GM12878 (cell line): ENCODE measurements at places on chromosomes 12 and 14.

DNA sequence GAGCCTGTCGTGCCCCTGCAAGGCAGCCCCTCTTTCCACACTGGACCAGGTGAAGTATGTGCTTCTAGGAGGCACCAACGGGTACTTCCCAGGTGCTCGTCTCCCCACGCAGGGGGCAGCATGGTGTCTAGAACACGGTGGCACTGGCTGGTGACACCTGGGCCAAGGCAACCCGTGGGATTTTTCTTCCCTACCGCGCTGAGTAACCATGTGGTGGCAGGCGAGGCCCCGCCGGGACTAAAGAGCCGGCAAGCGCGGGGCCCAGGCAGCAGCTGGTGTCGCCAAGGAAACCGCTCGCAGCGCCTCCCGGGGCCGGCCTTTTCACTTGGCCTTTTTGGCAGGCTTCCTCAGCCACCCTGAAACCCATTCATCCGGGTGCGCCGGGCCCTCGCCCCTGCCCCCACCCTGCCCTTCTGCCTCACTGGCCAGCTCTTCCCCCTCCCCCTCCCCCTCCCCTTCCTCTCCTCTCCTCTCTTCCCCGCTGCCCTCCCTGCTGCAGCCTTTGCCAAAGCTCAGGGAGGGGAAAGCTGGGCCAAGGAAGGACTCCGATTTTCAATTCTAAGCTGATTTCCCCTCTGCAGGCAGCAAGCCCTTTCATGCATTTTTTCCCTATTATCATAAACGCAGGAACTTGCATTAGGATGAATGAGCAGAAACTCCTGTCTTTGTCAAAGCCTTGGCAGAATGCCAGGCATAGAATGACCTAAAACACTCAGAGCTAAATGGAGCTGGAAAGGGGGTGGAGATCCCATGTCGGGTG lies 81.2 kb downstream of the IRF2BPL start:
- peak; percentile 67 for DNase-seq

DNA sequence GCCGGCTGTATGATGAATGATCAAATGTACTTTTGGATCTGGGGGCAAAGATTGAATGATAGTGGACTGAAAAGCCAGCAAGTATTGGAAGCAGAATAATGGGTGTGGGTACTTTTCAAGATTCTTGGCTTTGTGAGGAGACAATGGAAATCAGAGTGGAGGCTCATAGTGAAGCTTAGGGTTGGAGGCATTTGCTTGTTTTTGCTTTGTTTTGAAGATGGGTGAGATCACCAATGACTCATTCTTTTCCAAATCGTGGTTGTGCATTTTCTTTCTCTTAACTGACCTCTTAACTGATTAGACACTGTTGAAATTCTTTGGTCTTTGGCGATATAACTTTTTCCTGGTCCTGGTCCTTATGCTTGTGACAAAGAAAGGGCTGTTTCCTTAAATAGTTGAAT lies 54.4 kb downstream of the PELI2 start:
- no peak for DNase-seq

DNA sequence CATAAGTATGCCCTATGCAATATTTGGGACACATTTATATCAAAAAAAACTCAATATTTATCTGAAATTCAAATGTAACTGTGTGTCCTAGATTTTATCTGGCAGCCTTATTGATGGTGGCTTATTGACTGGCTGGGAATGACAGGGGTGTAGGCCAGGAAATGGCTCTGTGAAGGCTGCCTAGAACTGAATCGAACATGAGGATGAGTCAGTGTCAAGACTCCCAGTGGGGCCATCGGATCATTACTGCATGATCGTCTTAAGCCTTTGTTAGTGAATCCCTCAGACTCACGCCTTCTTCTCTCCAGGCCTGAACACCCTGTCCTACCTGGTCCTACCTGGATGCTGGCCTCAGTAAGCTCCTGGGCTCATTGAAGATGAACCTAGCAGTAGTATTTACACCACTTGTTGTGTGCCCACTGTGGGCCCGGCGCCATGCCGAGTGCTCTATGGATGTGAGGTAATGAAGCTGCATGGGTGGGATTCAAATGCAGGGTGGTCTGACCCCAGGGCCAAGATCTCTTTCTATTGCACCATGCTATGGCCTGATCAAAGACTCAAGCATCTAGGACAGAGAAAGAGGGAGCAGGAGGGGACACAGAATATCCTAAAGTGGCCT lies 21.0 kb upstream of the FAIM2 start:
- no peak for DNase-seq

GRCh38 chr12:123075087-123075645 lies 75.7 kb downstream of the PITPNM2 start:
- DNase-seq = no peak

DNA sequence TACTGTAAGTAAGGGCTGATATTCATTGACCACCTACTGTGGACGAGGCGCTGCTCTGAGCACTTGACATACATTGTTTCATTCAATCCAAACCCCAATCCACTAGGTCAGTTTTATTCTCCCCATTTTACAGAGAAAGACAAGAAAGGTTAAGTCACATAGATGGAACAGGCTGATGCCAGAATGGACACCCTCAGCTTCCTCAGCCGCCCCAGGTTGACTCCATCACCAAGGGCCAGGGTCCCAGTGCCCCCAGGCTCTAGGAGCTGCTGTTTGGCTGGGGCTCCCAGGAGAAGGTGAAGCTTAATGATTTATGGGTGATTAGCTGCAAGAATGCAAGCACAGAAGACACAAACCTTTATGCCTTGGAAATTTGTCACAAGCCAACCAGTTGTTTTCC lies 671 bp upstream of the AQP2 start:
- no peak for DNase-seq

DNA sequence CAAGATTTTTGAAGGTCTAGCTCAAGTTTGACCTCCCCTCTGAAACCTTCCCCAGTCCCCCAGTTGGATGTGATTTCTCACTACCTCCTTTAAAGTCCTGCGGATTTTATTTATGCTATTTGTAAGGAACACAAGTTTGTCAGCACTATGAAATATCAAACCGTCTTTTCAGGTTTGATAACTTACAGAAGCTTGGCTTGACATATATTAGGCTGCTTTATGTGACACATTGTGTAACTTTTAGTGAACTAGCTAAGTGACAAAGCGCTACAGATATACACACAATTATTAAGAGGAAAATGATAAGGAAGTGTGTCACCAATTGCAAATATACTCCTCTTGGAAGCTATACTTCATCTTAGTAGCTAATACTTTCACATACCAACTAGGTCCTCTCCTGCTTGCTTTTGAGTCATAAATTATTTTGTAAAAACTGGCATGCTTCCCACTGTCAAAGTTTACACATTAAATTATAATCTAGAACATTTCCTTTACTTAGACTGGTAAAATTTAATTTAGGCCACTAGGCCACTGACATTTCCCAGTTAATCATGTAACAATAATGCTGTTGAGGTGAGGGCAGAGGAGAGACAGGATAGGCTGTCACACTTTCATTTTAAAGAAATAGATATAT lies 149.5 kb downstream of the TMTC3 start:
- no peak for DNase-seq

DNA sequence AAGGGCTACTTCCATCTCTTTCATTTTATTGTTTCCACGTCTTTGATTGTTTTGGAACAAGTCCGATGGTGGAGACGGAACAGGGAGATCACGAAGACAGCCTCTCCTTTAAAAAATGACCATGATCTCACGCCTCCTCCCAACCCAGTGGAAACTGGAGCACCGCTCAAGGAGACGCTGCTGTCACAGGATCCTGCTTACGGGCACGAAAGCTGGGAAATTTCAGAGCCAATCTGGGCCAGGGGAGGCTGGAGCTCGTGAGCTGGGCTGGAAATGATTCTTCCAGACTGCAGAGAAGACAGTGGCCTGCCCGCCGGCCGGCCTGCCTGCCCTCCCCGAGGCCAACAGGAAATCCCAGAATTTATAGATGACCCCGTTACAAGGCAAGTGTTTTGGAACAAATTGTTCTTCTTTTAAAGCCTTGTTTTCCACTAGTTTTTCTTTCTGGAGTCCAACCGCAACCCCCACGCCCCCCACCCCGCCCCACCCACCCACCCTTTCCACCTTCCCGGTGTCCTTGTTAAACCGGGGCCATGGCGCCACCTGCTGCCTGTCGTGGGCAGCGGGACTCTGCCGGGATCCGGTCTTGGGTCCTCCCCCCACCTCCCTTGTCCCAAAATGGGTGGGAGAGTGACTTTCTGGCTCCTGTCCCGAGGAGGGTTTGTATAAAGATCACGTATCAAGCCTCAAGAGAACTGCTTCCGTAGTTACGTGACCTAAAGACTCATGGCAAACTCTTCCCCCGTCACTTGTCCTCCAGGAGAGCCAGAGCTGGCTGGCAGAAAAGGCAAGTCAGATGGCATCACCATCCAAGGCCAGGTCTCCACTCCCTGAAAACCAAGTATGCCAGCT lies 40.3 kb downstream of the MAP1LC3B2 start:
- DNase-seq = peak; percentile 7

DNA sequence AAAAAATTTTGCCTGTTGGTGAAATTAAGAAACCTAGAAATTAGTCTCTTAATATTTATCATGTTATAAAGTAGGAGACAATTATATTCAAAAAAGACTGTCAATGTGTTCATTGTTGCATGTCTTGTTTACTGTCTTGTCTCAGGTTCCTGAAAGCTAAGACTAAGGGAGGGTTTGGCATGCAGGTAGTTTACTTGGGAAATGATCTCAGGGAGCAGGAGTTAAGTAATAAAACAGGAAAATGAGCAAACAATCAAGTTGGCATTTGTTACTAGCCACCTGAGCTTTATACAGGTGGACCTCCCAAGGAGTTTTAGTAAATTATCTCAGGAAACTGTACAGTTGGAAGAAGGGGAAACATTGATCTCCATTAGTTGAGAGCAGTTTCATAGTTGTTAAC lies 188.0 kb upstream of the MDGA2 start:
- DNase-seq = no peak

GRCh38 chr14:79196216-79196615 lies 1015.1 kb downstream of the DIO2 start:
- DNase-seq = no peak

- no peak for DNase-seq
These were observed 628 bp downstream of the SNRPF start for GRCh38 chr12:95859344-95859816.

- DNase-seq = no peak
These were observed 4.3 kb upstream of the AQP6 start for GRCh38 chr12:49968471-49968870.

DNA sequence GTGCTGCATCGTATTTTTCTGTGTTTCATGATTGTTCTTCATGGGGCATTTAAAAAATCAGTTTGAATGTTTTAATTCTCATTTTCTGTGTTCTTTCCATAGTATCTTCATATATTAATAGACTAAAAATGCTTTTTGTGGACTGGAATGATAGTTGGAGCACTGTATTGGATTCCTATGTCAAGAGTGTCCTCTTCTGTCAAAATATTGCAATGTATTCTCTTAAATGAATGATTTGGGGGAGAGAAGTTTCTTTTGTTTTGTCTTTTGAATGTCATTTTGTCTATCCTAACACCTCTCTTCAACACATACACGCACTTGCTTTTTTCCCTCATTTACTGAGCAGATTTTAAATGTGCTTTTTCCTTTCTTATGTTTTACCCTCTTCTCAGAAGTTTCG lies 4.7 kb upstream of the EIF2S3B start:
- DNase-seq = no peak

DNA sequence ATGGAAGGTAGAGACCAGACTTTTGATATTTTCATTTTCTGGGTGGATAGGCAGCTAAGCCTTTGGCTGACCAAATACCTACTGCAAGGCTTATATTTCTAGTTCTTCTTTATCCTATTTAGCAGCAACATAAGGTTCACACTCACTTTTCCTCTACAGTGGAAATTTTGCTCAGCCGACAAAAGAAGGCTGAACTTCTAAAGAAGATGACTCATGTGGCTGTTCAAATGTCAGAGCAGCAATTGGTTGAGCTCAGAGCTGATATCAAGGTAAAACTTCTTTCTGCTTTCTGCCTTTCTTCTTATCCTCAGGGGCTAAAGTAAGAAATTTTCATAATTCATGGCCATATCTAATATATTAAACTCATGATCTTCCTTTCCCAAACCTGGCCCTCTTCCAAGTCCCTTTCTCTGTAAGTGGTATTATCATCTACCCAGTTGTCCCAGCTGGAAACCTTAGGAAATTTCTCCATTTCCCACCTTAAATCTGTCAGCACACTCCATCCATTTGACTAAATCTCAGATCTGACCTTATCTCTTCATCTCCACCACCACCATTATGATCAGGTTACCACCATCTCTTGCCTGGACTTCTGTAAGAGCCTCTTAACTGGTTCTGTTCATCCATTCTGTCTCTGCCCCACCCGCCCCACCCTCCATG lies 19.8 kb upstream of the KCNH3 start:
- DNase-seq = no peak

- no peak for DNase-seq
These were observed 233.6 kb upstream of the ARHGAP5 start for GRCh38 chr14:31843361-31844091.

GRCh38 chr12:65081496-65081895 lies 39.6 kb downstream of the WIF1 start:
- DNase-seq = no peak

GRCh38 chr12:91492648-91493047 lies 310.0 kb upstream of the DCN start:
- no peak for DNase-seq

- no peak for DNase-seq
These were observed 10.5 kb downstream of the PLD4 start for GRCh38 chr14:104935026-104935650.

DNA sequence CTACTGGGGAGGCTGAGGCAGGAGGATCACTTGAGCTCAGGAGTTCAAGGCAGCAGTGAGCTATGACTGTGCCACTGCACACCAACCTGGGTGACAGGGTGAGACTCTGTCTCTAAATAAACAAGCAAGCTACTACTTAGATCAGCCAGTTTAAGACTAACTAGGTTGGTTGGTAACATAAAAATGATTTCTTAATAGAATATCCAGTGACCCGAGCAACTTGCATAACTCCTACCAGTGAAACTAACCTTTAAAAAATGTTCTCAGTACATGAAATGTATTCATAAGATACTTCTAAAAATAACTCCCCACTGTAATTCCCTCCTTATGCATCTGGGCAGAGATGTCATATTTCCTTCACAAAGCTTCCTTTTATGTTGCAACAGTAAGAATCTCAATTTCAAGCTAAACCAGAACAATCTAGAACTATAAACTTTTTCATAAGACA lies 15.9 kb downstream of the TAOK3 start:
- DNase-seq = no peak

GRCh38 chr12:88401155-88401554 lies 179.1 kb downstream of the KITLG start:
- DNase-seq = no peak

- no peak for DNase-seq
These were observed 632 bp downstream of the NYNRIN start for GRCh38 chr14:24399447-24399822.

DNA sequence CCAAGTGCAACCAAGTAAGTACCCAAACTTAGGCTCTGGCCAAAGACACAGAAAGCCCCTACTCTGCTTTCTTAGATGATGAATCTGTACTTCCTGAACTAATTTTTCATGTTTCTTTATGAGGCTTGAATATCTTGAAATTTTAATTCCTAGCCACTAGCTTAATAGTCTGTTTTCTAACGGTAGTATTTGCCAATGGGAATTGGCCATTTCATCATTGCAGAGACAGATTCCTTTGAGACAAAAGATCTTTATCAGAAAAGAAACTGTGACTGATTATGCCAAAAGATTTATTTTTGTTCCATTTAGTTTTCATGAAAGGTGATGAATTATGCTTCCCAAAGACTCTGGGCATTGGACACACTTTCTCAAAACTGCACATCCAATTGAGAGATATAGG lies 48.7 kb downstream of the DAD1 start:
- no peak for DNase-seq
